NCI-H2081 (cell line): ENCODE measurements at places on chromosomes 13 and 19.

GRCh38 chr19:6766357-6767080 lies 716 bp downstream of the SH2D3A start:
- no peak for DNase-seq

DNA sequence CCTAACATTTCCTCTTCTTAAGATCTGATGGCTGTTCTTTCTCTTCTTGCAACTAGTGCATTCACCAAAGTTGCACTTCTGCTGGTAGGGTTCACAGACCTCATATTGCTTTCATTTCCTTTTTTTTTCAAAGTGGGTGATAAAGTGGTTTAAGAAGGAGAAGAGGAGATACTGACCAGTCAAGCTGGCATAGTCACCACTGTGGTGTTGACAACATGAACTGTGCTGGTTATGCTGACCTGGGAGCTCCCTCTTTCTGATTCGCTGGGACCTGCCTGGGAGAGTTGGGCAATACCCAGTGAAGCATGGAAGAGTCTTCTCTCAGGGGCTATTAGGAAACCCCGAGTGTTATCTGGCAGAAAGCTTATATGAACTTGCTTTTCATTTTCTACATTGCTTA lies 222.9 kb downstream of the SLITRK5 start:
- DNase-seq, result no peak

DNA sequence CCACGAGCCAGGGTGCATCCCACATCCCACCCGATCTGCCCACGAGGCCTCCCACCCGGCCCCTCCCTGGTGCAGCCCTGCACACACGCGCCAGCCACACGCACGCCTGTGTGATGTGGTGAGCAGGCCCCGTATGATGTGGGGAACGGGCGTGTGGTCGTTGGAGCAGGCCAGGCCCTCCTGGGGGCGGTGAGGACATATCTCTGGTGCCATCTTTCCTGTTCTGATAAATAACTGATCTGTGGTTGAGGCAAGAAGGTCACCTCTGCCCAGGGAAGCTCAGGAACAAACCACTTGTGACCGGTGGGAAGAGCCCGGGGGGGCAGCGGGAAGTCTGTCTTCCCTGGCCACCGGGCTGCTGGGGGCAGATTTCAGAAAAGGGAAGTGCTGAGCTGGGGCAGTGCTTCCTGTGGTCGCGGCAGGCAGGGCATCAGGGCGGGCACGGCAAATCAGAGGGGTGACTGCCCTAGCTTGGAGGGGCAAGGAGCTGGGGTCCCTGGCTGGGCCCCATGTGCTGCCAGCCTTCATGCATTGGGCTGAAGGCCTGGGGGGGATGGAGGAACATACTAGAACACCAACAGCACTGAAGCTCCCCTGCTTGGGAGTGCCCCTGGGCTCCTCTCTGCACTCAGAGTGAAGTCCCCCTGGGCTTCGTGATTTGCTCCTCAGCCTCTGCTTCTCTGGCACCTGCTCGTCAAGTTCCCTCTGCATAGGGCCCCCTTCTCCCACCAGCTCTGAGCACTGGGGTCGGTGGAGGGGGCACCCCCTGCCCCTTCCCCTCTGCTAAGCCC lies 35.2 kb upstream of the SLC7A10 start:
- DNase-seq, result no peak

DNA sequence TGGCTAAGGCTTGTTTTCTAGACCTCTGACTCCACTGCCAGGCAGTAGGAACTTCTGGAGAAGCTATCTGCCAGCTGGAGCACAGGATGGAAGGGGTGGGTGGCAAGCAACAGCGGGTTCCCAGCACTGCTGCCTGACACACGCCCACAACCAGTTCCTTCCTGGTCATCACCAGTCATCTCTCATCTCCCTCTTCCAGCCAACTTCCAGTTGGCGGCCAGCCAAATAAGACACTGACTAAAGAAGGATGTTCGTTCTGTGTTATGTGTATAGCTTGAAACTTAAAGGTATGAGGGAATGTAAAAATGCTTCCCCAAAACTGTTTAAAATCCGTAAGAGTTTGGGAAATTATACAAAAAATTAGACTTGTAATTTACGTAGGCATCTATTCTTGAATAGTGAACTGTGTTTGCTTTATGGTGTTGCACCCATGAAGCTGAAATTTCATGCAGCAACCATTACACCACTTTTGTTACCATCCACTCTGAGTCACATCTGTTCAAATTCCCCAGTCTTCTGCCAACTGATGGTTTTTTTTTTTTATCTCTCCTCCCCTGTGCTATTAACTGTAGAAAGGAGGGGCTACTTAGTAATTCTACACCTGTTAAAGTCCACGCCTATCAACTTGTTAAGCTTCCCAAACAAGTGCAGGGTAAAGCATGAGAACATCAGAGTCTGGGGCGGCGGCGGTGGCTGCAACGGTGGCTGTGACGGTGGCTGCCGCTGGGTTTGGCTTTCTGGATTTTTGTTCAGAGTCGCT lies 86.2 kb upstream of the FRY start:
- peak; percentile 24 for DNase-seq

DNA sequence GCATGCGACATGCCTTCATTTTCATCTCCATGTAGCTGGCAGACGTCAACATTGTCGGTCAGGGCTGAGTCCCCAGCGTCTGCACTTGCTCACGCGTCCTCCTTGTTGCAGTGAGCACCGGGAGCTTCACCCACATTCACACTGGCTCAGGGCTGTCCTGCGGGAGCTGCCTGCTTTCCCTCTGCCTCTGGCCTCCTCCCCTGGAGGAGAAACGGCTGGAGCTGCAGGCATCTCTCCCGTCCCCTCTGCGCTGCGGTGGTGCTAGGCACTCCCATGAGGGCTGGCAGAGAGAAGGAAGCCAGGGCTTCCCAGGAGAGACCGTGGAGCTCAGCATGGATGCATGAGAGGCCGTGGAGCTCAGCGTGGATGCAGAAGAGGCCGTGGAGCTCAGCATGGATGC lies 18.4 kb upstream of the TMEM255B start:
- no peak for DNase-seq

DNA sequence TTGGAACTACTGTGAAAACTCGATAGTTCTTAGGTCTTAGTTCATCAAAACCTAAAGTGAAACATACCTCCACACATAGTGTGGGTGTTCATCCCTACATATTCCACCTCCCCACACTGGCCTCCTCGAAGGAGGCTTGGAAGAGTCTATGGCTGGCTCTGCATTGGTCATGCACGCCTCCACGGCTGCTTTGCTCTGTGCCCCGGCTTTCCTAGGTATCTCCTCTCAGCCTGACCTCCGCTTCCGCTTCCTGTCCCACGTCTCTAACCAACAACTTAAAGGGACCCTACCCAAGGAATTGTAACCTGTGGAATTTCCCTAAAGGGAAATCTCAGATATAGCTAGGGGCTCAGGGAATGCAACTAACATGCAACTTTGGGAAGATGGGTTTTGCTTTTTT lies 79.7 kb upstream of the MBNL2 start:
- no peak for DNase-seq

DNA sequence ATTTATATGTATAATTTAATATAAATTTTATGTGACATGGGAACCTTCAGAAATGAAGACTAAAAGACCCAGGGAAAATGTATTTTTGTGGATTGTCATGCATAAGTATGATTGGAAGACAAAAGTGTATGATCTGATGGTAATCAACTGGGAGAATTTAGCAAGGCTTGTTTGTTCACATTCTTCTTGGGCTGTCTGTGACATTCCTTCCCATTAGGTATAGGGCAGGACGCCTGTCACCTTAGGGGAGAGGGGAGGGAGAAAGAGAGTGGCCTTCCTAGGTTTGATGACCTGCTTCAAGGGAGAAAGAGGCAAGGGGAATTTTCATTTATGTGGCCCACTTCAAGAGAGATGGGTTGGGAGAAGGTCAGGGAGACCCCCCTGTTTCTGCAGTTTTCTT lies 22.4 kb downstream of the PIBF1 start:
- no peak for DNase-seq

GRCh38 chr13:114143806-114144605 lies 11.6 kb upstream of the RASA3 start:
- DNase-seq, result no peak

GRCh38 chr19:49906879-49907564 lies 10.3 kb upstream of the IL4I1 start:
- DNase-seq, result no peak

- peak; percentile 15 for DNase-seq
Measured at GRCh38 chr19:35055715-35056179, 14.2 kb downstream of the HPN start.

DNA sequence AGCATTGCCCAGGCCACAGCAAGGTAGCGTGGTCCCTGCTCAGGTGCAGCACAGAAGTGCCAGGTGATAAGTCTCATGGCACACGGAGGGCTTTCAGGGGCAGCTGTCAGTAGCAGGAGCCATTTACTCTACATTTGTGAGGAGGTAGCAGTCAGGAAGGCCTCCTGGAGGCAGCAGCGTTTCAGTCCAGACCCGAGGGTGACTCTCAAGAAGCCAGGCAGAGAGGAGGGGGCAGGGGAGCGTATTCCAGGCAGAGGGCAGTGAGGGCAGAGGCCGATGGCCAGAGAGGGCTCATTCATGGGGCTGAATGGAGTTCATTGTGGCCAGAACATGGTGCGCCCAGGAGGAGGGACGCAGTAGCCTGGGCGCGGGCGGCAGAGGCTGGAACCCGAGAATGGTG lies 8.9 kb downstream of the PIAS4 start:
- no peak for DNase-seq

DNA sequence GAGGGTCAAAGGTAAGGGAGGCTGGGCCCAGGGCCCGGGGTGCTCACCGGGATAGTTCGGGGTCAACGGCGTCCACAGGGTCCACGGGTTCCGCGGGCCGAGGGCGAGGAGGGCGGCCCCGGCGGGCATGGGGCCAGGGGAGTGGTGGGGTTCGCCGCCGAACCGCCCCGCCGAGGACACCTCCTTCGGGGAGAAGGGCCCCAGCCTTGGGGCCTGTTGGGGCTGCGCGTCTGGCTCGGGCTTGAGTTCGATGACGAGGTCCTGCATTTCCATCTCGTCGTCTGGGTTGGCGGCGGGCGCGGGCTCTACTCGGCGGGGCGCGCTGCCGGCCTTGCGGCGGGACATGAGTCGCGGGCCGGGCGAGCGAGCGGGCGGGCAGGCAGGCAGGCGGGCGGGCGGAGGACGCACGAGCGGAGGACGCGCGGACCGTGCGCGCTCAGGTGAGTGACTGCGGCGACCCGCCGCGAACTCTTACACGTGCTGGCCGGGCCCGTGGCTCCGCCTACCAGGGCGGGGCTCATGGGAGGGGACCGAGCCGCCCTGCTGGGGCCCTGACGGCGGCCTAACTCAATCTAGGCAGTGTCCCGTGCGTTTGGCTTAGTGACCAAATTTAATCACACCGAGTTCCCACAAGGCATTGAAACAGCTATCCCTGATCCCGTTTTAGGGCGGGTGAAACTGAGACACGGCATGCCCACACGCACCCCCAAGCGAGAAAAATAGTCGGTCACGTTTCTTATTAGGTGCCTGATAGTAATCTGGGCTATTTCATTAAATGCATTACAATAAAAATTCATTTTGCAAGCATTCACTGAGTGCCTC lies at the start of gene ZNF296:
ZNF296 (minus strand) TSS at position 450 of the 822 bp plus-strand sequence; CDS start at position 345, 105 bp downstream.
- peak; percentile 72 for DNase-seq

DNA sequence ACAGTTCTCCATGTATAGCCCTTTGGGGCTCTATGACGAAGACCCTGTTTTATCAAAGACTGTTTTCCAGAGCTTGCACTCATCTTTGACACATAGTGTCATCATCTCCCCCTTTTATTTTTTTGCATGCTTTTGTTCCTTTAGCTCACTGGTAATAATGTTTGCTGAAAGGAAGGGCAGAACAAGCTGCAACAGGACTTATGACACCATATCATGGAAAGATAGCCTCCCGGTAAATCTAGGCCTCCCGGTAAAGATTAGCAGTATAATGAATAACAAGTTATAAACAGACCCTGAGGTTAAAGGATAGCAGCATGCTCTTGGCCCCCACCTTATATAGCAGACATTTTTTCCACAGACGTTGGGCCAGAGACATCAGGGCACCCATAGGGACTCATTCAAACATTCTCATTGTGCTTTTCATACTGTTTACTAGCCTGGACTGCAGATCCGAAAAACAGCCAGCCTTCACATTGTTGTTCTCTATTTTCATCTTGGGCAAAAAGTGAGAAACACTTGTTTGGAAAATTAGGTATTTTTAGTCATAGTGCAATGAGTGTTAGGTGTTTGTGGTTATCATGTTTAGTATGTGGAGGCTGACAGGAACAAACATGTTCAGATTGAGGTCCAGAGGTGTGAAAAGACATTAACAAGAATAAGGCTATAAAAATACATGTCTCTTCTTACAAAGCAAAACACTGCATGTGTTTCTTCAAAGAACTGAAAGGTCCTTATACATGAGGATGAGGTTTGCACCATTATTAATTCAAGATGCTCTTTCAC lies 136.9 kb upstream of the SPRY2 start:
- no peak for DNase-seq

- no peak for DNase-seq
Measured at GRCh38 chr19:47820410-47820809, 1.3 kb upstream of the CRX start.

GRCh38 chr13:43237616-43238015 lies 214.2 kb downstream of the DNAJC15 start:
- DNase-seq, result no peak

- DNase-seq, result no peak
Measured at GRCh38 chr19:46610413-46610775, 9.3 kb downstream of the CALM3 start.

GRCh38 chr19:13146763-13147563 lies 3.2 kb downstream of the STX10 start:
- DNase-seq, result no peak

DNA sequence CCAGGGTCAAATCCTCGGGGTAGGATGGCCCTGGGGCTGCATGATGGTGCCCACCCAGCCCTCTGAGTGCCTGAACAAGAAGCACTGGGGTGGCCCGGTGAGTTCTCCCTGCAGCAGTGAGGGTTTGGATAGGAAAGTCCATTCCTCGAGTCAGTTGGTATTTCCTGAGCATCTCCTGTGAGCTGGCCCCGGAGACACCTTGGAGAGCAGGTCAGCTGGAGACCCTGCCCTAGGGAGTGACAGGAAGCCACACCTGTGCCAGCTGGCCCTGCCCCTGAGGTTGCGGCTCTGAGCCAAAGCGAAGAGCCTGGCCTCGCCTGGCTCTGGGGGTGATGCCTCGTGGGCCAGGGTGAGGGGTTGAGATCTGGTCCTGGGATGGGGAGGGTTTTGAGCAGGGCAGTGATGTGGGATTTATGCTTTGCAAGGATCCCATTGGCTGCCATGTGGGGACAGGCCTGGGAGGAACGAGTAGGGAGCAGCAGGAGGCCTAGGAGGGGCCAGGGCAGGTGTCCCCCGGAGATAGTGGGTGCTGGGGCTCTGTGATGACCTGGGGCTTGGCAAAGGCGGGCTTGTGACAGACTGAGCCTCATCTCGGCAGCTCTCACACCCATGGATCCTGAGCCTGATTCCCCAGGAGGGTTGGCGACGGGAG lies 16.0 kb downstream of the CRTC1 start:
- DNase-seq, result no peak

GRCh38 chr13:65892859-65893258 lies 1337.3 kb downstream of the PCDH9 start:
- no peak for DNase-seq

GRCh38 chr13:40238761-40239160 lies 427.7 kb downstream of the FOXO1 start:
- no peak for DNase-seq

DNA sequence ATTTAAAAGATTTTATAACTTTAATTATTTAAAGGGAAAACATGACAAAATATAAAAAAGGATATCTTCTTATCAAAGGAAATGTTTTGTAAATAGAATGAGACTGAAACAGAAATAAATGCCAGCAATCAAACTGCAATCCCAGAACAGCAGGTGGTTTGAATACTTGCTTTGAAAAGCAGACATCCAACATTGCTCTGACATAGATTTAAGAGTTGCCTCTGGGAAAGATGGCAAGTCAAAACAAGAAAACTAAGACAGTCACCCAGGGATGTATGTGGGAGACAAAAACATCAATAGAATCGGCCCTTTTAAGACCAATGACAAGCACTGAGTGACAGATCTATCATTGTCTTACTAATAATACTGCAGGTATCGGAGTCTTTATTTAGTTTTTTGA lies 789.7 kb upstream of the GPC6 start:
- no peak for DNase-seq
